ENCODE measurements at places on chromosomes 7 and 10.

GRCh38 chr7:139960157-139960556, 102.6 kb downstream of the PARP12 start:
- no peak for DNase-seq

- no peak for DNase-seq
These were observed 156.5 kb upstream of the AGR3 start for GRCh38 chr7:17038160-17038782.

DNA sequence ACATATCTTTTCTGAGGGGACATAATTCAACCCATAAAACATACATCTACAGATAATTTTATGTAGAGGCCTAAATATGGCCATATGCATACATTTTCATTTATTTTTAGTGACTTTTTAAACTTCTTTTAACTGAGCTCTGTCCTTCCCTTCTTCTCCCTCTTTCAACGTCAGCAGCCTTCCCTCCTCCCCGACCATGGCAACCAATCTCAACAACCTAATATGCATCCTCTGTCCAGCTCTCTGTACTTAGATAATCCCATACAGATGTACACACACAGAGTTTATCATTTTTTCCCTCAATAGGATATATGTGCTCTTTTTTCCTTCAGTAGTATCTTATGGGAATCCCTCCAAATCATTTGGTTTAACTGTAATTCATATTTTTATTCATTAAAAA, 94.3 kb downstream of the CCDC71L start:
- DNase-seq, result no peak

GRCh38 chr7:91596287-91596686, 284.2 kb downstream of the MTERF1 start:
- DNase-seq, result no peak

- no peak for DNase-seq
These were observed 570.2 kb downstream of the PHTF2 start for GRCh38 chr7:78368771-78369170.

DNA sequence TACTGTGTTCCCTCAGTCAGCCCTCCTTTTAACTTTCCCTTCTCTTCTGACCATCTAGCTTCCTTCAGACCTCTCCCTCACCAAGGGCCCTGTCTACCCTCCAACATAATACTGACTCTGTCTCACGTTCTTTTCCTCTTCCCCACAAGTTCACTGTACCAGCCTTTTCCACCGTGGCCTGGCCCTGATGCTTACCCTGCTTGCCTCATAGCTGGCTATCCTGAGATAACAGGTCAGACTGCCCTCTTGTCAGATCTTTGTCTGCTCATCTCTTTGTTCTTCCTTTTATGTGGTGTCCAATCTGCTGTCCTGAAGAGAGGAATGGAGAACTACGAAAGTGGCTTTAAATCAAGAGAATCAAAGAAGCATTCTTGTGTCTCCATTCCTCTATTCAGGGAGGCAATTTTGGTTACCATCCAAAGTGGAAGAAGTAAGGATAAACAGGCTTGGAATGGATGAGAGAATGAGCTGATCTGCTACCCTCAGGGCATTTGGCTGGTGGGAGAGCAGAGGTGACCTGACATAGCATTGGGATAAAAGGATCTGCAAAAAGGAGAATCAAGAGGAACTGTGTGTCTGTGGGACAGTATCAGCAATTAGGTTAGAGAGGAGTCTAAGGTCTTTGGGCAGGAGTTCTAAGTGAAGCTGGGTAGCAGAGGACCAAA, 8.1 kb downstream of the BTAF1 start:
- DNase-seq, result no peak

DNA sequence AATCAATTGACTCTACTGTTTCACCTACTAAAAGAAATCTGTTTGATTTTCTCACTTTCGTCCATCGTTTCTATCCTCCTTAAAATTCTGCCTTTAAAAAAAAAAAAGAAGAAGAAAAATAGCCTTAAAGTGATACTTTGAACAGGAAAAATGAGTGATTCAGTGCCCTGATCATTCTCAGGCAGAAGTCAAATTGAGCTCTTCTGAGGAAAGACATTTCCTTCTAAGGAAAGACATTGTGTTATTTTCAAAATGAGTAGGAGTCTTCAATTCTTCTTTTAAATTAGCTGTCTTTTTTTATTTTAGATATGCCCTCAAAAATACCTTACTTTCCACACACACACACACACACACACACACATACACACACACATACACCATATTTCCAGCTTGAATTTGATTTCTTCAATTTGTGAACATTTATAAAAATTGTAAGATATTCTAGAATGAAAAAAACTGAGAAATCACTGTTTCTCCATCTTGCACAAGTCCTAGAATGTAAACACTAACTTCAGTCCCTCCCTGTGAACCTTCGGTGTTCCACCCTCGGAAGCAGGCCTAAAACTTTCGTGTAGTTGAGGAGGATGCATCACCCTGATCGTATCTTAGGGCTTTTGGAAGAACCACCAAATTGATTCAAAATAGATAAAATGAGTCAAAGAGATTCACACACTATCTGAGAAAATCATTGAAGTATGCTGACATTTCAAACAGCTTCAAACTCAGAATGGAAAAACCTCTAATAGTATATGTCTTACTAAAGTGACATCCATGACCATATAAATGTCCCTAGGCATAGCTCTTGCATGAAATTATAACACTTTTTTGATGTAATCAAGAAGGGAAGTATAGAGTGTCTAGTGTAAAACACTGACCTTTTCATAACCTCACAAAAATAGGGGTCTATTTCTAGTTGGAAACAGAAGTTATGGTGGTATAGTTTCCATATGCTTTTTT, 270.8 kb downstream of the GATA3 start:
- DNase-seq, result no peak
